ENCODE measurements at places on chromosomes 12 and 14. TPM values are rescaled to one million over a fixed set of nuclear protein-coding genes. Genes with fewer than 3 reads are reported as not detected.

DNA sequence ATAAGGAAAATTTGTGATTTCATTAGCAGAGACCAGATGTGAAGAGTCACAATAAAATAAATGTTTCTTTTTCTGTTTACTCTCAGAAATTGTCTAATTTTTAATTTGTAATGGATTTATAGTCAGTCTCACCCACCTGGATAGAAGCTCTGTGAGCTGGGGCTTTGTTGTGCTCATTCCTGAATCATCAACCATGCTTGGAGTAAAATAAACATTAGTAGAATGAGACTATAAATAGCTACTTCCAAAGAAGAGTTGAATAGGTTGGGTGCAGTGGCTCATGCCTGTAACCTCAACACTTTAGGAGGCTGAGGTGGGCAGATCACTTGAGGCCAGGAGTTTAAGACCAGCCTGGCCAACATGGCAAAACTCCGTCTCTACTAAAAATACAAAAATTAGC, 185.3 kb upstream of the FBXO33 start:
- no peak for DNase-seq

DNA sequence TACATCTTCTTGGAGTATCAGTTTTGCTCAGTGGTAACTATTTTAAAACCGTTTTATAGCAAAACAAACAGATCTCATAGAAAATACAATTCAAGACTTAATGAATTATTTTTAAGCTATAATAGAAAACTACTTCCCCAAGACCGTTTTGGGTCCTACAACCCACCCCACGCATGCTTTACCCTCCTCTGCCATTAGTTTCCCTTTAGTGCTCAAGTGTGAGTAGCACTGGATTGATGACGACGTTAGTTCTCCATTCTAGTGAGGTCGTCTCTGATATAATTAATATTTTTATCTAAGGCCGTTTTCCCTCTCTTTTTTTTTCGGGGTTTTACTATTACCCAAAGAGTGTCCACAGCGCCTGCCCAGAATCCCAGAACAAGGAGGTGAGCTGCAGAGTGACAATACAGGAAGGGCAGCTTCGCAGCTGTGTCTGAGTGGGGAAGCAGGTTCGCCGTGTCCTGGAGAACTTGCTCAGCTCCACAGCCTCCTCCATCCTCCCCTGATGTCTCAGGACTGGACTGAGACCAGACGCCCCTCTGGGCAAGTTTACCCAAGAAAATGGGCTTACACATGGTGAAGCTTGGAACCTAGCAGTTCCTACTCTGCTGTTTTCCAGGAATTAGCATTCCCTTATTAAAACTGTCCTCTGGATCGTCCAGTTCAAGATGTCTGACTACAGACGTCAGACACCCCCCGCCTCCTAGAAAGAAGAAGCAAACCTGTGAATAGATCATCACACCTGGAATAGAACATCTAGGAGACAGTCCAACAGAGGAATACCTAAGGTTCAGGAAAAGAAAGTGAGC, 31.9 kb upstream of the MON2 start:
- DNase-seq: no peak

DNA sequence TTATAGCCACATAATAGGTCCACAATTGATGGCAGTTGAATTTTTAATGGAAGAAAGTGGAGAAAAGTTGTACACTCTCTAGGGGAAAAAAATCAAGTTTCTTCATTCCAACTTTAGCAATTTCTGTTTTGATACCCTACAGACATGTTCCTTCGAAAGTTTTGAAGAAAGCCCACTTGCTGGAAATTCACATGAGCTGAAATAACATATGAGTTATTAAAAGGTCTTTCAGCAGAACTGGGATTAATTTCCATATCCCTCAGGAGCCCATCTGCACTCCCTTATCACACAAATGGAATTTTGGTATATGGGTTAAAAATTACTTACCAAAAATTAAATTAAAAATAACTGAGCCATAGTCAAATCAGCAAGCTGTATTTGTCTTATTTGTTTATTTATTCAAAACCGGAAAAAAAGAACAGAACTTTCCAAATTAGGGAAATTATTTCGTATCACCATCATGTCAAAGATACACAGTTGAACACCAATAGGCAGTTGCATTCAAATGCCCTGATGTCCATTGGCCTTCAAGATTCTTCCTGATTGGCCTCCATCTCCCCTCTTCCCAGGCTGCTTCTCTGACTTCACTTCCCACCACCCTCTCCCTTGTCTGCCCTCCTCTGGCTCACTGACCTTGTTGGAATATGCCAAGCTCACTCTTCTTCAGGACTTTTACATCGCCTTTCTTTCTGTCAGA, 445.5 kb downstream of the EGLN3 start:
- DNase-seq: no peak

GRCh38 chr12:7114851-7115250, 5.8 kb upstream of the C1RL start:
- no peak for DNase-seq

GRCh38 chr12:16175840-16176239, 101.6 kb downstream of the SLC15A5 start:
- DNase-seq: peak; percentile 89

DNA sequence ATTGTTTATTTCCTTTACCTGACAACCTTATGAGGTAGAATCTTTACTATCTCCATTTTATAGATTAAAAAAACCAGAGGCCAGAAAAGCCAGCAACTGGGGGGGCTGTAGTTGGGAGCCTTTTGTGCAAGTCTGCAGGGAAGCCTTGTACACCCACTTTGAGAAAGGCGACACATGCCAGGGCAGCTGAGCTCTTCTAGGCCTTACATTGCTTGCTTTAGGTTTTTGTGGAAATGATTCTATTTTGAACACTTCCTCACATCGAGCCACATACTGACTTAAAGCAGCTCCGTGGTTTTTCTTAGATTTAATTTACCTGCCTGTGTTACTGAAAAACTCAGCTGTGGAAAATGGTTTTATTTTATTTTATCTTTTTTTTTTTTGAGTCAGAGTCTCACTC, 34.6 kb downstream of the EP400 start:
- no peak for DNase-seq

DNA sequence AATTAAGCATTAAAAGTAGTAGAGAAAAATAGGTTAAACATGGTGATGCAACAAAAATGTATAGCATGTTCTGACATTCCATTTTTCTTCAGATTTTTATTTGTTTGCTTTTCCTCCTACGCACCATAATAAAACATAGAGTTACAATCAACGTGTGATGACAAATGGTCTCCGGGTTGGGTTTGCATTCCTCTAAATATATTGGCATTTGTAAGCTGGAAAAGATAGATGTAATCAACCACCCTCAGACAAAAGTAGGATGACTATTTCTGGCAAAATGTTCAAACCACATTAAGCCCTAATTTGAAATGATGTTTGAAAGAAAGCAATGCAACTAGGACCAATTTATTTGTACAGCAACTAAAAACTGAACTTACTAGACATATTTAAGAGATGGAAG, 58.4 kb downstream of the SLC25A21 start:
- DNase-seq: no peak

DNA sequence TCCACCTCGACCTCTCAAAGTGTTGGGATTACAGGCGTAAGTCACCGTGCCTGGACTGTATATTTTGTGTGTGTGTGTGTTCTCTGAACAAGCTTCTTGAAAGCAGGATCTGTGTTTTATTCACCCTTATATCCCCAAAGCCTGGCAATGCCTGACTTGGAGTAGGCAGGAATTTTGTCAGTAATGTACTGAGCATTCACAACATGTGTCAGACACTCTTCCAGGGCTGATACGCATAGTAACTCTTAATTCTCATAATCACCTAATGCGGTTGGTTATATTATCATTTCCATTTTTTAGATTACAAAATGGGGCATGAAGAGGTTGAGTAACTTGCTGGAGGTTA, 50.4 kb upstream of the PLEKHG3 start:
- no peak for DNase-seq

DNA sequence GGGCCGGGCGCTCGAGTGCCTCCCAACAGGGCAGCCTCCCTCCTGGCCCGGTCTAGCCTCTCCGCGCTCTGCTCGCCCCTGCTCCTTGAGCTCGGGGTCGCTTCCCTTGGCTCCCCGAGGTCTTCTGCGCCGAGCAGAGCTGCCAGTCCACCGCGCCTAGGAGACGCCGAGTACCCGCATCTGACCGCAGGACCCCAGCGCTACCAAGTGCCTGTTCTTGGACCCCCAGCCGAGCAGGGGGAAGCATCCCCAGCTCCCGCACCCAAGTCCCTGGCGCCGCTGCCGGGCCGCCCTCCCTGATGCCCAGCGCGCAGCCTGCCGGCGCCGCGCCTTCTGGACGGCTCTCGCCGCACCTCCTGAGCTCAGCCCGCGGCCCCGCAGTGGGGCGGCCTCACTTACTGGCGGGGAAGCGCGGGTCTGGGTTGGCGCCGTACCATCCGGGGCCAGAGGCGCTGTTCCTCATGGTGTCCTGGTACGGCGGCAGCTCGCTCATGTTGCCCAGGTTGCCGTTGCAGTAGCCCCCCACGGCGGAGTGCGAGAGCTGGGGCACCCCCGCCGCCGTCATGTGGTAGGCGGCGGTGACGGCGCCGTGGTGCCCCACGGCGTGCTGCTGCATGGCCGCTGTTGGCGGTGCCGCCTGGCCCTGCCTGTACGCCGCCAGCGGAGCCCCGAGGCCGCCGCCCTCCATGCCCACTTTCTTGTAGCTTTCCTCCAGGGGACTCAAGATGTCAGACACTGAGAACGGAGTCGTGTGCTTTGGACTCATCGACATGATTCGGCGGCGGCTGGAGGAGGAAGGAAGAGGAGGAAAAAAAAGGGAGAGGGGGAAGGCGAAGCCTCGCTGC, 1.2 kb downstream of the NKX2-1 start:
- DNase-seq: no peak

- DNase-seq: no peak
Measured at GRCh38 chr12:47903927-47904712, 674 bp downstream of the VDR start.

- DNase-seq: no peak
Measured at GRCh38 chr14:51581017-51581881, 70.5 kb upstream of the FRMD6 start.

DNA sequence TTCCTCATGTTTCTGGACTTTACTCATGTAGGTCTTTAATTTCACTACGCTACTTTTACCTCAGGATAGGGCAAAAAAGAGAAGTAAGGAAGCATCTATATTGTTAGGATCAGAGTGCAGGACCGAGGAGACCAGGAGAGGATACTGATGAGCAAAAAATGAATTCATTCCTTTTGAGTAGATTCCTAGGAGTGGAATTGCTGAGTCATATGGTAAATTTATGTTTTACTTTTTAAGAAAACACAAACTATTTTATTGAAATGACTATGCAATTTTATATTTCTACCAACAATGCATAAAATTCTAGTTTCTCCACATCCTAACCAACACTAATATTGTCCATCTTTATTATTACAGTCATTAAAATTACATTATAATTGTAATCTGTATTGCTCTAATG, 50.8 kb upstream of the GARIN6 start:
- DNase-seq: no peak

GRCh38 chr12:31950088-31950487, 9.1 kb upstream of the RESF1 start:
- DNase-seq: no peak

DNA sequence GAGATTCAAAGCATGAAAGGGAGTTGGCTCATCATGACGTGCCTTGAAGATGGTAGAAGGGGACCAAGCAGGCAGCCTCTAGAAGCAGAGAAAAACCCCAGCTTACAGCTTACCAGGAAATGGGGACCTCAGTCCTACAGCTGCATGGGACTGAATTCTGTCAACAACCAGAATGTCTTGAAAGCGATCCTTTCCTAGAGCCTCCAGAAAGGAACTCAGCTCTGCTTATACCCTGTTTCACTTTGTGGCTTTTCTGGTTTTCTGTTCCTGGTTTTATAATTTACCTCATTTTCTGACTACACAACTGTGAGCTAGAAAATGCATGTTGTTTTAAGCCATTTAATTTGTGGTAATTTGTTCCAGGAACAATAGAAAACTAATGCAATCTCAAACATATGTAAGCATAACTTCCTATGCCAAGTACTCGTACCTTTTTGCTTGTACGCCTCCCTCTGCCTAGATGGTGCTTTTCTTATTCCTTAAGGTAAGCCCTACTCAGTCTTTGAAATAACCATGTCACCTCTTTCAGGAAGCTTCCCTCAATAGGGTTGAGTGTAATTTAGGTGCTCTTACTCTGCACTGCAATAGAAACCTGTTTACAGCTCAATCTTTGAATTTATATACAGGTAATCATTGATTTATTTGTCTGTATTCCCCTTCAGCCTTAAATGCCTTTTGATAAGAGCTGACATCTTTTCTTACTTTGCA, 348.8 kb downstream of the TMEM117 start:
- DNase-seq: no peak

GRCh38 chr12:89844539-89844938, 135.9 kb upstream of the ATP2B1 start:
- no peak for DNase-seq

GRCh38 chr12:70251661-70252060, 8.4 kb downstream of the CNOT2 start:
- no peak for DNase-seq

DNA sequence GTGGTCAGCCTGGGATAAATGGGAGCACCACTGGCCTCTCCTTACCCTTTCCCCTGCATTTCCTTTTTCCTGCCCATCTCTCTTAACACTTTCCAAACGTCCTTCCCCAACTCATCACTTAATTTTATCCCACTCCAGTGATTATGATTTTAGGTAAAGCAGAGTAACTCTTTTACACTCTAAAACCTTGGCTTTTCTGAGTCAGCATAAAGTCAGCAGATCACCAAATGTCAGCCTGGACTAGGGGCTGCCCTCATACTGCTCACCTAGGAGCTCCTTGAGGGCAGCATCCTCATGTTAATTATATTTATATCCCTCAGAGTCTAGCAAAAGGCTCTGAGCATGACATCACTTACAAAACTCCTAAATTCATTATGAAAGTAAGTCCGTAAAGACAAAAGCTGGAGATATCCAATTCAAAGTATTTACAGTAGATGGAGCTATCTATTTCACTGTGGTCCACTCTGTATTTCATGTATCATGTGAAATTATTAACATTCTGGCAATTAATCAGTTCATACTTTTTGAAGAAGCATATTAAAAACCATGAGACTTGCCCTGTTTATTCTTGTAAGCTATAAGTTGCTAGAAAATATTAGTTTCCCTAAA, 17.0 kb upstream of the DICER1 start:
- no peak for DNase-seq

DNA sequence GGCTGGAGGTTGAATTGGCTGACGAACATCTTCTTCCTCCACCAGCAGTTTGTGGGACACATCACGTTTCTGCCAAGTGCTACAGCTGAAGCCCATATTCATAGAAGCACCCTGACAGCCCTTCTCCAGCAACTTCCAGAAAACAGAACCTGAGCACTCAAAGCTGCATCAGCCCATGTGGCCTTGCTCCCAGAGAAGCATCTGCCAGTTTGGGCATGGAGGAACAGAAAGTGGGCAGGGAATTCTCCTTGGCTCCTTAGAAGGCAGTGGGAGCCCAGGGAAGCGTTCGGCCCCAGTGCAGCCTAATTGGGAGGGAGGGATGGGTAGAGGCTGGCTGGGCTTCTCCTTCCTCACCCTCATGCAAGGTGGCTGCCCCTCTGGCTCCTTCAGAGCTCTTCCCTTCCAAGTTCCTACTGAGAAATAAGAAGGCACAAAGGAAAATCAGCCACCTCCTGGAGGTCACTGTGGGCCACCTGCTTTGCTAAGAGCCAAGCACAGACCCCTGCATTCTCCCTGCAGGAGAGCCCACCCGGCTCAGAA, 4.1 kb upstream of the NGB start:
- no peak for DNase-seq

The SLC35F4 gene
- not detected for total RNA-seq

The TTLL5 gene
- total RNA-seq: 43.0 TPM

The FGF23 gene
- total RNA-seq: not detected

The SOAT2 gene
- 0.74 TPM for total RNA-seq

The LRRC43 gene
- total RNA-seq: not detected

The ATN1 gene
- 92.1 TPM for total RNA-seq

The NKX2-8 gene
- not detected for total RNA-seq

The ZBTB25 gene
- 11.3 TPM for total RNA-seq

The SUSD6 gene
- total RNA-seq: 36.6 TPM

The BICDL1 gene
- 71.2 TPM for total RNA-seq

Data from vagina (tissue), 2 donors.